ENCODE measurements at places on chromosomes 4 and X. TPM values are rescaled to one million over a fixed set of nuclear protein-coding genes. Genes with fewer than 3 reads are reported as not detected.

The ENAM gene
- total RNA-seq: 3.5 TPM

The LRP2BP gene
- total RNA-seq: 1.4 TPM

The MAGED4 gene
- total RNA-seq: 6.6 TPM

The EDA2R gene
- total RNA-seq: 4.8 TPM

The NAP1L2 gene
- total RNA-seq: not detected

The KIAA0232 gene
- 13.5 TPM for total RNA-seq

The TACC3 gene
- 257 TPM for total RNA-seq
